ENCODE measurements at places on chromosomes 5 and 9.

- no peak for DNase-seq
These were observed 482.7 kb upstream of the C9orf72 start for GRCh38 chr9:28056006-28056405.

DNA sequence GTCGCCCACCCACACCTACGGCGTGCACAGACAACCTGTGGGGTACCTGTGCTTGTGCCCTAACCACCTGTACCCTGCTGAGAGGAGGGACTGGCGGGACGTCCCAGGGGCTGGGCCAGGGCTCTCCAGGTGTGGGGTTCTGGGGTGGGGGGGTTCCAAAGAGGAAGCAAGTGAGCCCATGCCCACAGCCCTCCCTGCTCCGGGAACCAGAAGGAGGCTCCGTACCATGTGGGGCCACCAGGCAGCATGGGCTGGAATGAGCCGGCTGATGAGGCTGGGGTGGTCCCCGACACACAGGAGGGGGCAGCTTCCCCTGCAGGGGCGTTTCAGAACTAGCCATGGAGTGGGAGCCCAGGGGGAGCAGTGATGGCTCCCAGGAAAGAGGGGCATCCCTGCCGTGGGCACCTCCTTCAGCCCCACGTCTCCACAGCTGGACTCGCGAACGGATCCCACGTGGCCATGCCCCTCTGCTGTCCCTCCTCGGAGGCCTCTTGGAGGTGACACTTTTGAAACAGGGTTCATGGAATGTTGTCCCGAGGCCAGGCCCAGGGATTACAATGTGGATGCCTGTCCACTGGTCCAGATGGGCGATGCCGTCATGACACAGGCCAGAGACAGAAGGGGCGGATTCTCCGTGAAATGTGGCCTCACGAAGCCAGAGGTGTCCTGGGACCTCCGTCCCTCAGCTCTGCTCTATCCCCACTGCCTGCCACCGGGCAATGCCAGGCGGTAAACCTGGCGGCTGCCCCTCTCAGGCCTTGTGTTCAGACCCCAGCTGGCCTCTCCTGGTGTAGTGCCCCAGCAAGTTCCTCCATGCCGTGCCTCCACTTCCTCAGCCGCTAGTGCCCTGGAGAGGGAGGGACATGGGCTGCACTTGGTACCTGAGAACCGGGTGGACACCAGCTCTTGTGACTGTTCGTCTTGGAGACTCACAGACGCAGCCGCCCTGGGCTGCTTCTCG is 33.6 kb upstream of the IRX4 start:
- DNase-seq, result no peak

- DNase-seq, result no peak
These were observed 250.7 kb downstream of the ANXA1 start for GRCh38 chr9:73402081-73403028.

DNA sequence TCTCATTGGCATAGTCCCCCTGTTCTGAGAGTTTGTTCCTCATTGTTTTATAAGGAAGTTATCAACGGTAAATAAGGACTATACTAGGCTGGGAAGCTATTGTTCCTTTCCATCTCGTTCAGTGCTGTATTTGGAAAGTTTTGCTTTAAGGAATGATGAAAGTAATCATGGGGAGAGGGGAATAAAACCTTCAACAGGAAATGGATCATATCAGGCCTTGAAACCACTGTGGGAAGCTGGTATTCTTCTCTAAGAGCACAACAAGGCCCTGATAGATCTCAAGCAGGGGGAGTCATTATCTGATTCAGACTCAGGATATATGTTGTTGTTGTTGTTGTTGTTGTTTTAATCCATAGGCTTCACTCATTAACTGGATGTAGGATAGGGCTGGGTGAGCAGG is 474.5 kb downstream of the ENC1 start:
- DNase-seq, result no peak

- no peak for DNase-seq
These were observed 319.1 kb downstream of the ZSWIM6 start for GRCh38 chr5:61651195-61651594.

DNA sequence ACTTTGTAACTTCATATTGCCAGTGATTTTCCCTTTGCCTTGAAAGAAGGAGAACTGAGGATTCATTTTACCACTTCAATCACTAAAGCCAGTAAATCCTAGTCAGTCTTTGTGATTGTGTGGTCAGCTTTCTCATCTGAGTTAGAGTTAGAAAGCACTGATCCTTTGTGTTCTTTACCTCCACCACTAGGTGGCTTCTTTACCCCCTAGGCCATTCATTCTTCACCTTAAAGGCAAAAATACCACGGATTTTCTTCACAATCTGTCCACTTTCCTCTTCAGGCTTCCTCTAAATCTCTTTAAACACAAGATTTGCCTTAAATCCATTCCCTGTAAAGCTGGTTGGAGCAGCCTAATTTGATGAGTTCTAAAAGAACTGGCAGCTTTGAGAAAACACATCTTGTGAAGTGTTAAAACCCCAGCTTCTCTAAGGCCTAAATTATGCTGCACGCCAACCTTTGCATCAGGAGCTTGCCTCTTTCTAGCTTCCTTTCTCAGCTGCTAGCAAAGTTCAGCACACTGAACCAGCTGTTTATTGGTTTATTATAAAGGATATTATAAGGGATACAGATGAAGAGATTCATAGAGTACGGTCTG is 20.4 kb downstream of the BDP1 start:
- DNase-seq, result no peak
